ENCODE measurements at places on chromosomes 4 and X.

GRCh38 chr4:166323250-166323649 is 450.2 kb downstream of the TLL1 start:
- DNase-seq, result no peak

- no peak for DNase-seq
Observed at GRCh38 chr4:30792601-30793000, 72.4 kb downstream of the PCDH7 start.

- DNase-seq, result no peak
Observed at GRCh38 chrX:6465756-6466155, 69.2 kb downstream of the VCX3A start.

DNA sequence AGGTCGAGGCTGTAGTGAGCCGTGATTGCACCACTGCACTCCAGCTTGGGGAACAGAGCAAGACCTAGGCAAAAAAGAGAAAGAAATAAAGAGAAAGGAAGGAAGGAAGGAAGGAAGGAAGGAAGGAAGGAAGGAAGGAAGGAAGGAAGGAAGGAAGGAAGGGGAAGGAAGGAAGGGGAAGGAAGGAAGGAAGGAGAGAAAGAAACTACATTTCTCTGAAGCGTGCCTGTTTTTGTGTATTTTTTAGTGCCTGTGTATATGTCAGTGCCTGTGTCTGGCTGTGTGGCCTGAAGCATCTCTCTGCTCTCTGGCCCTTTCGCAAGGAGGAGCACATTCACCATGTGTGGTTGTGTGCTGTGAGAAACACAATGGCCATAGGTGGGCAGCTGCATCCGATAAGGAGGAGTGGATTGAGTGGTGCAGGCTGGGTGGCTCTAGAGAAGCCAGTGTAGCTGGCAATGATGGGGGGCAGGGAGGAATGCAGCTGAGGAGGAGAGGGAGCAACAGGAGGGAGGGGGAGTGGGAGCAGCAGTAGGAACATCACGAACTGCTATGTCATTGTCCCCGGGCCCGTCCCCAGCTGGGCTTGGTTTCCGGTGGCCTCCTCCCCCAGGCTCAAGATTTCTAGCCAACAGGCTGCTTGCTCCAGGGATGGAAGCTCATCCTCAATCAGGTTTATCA is 11.4 kb downstream of the SYN1 start:
- no peak for DNase-seq

DNA sequence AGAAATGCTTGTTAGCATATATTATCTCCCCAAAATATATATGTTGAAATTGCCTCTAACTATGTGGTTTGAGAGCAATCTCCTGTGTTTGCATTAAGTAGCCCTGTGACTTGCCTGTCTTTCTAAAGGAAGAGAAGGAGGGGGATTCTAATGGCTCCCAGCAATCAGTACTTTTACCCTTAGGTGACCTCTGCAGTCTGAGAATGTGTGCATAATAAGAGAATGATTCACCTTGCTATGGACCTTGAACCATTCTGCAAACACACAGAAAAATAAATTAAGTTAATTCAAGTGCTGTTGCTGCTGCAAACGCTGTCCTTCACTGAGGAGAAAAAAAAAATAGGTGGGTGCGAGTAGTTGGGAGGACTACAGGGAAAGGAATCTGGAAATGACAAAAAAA is 322.2 kb downstream of the IQCM start:
- no peak for DNase-seq

DNA sequence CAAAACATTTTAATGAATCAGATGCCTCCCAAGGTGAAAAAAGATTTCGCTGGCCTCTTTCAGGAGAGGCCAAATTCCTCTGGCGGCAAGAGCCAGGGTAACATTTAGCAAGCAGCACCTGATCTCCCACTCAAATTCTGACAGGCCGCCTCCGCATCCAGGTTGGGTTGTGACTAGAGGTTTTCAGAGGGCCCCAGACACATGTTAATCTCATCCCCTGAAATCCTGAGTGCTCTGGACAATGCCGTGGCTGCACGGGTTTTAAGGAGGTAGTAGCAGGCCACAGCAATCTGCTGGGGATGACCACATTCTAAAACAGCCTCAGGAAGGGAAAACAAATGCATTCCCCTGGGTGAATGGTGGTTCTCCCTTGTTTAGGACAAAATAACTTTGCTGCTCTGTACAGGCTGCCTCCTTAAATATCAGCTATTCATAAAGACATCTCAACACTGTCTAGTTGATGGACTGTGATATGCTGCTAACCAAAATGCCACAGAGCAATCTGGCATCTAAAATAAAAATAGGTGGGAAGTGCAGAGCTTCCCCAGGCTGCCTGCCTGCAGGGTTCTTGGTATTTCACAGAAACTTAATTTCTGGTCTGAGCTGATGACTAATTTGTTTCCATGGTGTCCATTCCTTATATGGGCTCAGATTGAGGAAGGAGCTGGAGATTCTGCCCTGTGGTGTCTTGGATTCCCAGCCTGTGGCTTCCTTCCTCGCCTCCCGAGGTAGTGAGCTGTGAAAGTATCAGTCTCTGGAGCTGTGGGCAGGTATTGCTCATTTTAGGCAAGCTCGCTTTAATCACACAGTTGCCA is 202.0 kb downstream of the DCLK2 start:
- DNase-seq, result no peak

DNA sequence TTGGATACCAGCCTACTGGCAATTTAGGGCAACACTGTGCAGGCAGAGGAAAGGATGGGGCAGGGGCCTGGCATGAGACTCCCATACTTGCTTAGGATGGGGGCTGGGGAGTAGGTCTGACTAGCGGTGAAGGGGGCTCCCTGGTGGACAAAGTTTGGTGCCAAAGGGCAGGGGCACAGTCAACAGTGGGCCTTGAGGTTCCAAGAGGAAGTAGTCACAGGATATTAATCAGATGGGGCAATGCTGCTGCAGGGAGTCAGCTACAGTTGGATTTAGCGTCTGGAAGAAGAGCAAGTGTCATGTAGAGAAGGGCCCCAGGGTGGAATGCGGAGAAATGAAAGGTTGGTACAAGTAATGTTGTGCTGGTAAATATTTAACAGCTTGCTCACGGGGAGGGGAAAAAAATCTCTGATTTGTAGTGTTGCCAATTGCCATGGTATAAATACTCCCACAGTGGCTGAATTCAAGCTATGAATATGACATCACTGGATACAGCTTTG is 139.4 kb downstream of the PJA1 start:
- no peak for DNase-seq

GRCh38 chrX:55867181-55867651 is 149.7 kb downstream of the RRAGB start:
- DNase-seq, result no peak

GRCh38 chr4:110795971-110796370 is 173.1 kb upstream of the PITX2 start:
- no peak for DNase-seq

- no peak for DNase-seq
Observed at GRCh38 chr4:87451537-87451936, 29.2 kb downstream of the NUDT9 start.

- no peak for DNase-seq
Observed at GRCh38 chr4:184889666-184890335, 64.0 kb upstream of the ACSL1 start.

- DNase-seq, result no peak
Observed at GRCh38 chr4:1994938-1995337, 13.8 kb downstream of the NELFA start.

DNA sequence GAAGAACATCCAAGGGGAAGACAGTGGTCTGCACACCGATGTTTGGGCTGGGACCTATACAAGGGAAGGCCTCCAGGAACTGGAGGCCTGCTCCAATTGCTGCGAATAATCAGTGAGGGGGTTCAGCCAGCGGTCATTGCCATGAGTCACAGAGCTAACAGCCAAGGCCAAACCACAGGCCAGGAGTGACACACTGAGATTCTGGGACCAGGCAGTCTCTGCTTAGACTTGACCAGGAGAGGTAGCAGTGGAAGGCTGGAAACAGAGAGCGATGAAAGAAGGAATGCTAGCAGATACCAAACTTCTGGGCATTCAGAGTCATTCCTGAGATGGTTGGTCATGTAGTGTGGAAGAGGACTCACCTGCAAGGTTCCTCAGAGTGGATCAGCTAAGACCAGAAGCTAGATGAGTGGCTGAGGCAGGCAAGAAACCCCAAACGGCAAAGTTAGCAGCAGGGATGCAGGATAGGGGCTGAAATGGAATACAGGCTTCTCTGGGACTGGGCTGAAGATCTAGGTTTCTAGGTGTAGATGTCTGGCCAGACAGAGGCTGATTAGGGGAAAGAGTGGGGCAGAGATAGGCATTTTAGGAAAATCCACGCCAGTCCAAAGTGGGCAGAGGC is 54.7 kb downstream of the CNGA2 start:
- DNase-seq, result no peak

DNA sequence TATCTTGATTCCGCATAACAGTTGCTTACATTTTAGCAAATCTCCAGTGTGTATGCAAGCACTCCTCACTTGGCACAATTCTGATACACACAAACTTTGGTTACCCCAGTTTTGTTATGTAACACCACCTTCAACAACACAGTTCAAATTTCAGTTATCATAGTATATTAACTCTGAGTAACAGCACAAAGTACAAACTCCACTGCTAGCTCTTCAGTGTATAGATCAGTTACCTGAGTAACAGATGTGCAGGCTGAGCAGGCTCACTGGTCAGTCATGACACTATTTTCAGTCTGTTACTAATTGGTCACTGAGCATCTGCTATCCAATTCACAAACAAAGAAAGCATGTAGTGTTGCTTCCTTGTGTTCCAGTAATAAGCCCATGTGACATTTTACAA is 55.4 kb downstream of the PKD2 start:
- DNase-seq, result no peak

GRCh38 chrX:107738768-107739167 is 36.8 kb downstream of the TSC22D3 start:
- DNase-seq, result no peak

GRCh38 chr4:162706632-162707031 is 460.1 kb downstream of the NAF1 start:
- no peak for DNase-seq

DNA sequence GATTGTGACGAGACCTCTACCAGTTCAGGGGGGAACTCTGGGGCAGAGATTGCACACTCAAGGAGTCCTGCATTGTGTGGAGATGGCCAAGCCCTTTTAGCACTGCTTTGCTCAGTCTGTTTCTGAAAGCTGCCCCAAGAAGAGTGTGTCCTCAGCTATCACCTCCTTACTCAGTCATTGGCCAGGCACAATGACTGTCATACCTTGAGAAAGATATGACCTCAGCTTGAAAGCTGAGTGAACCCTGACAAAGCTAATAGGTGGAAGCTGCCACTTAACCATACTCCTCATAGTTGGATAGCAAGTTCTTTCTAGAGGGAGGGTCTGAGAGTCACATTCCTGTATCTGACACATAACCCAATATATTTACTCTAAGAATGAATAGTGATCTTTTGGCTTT is 37.8 kb upstream of the DIPK2B start:
- no peak for DNase-seq

- no peak for DNase-seq
Observed at GRCh38 chr4:38820329-38821061, 15.9 kb upstream of the TLR1 start.

GRCh38 chrX:110171442-110171841 is 146.4 kb downstream of the AMMECR1 start:
- no peak for DNase-seq

GRCh38 chr4:138927072-138927471 is 88.5 kb upstream of the NOCT start:
- no peak for DNase-seq

DNA sequence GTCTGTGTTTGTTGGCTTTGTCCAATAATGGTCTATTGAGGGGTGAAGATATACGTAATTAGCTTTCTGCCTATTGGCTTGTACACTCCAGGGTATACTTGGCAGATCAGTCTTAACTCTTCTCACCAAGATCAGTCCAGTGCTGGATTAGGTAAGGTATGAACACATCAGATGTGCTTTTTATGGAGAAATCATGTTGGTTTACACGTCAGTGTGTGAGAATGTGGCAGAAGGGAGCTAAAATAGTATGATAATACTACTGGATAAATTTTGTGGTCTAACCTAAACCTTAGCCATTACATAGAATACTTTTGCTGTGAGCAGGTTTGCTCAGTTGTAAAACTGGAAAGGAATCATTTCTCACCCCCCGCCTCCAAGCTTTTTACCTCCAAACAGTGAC is 4.2 kb downstream of the PDHA1 start:
- DNase-seq, result no peak

DNA sequence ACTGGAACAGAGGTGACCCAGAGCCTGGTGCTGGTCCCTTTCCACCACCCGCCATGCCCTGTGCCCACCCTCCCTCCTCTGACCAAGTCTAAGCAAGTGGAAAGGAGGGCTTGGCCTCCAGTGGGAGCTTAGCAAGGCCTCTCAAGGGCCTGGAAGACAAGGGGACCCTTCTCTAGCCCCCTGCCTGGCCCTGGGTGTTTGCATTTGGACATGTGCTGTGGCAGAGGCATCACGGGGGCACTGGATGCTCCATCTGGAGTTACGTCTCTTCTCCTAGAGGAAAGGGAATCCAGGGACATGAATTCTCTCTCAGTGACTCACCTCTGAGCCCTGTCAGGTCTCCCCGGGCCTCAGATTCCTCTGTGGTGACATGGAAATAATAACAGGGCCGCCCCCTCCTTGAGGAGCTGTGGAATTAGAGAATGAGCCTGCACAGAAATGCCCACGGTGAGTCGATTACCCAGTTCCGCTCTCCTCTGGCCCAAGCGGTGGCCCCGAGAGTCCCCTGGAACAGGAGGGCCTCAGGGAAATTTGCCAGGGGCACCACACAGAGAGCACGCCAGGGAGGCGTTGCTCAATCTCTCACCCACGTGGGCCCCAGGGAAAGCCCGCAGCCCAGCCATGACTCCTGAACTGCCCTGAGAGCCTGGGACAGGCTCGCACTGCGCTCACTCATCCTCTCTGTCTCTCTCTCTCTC is 189.6 kb downstream of the BCOR start:
- DNase-seq, result no peak

DNA sequence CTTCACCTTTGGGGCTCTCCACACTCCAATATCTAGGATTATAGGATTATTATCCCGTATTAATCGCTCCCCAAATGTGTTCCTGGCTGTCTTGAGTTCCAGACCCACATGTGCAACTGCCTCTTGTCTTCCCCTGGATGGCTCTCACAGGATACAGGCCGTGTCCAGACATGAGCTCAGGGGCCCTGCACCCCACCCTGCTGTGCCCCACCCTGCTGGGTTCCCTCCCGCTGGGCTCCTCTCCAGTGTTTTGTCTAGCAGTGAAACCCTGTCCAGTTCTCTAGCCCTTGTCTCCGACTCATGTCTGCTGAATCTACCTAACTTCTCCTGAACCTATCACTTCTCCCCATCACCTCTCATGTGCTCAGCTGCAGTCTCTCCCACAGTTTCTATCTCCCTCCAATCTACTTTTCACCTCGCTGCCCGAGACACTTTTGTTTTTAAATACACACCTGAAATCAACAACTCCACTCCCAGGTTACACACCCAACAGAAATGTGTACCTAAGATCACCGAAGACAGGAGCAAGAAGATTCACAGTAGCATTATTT is 2.0 kb downstream of the RNF212 start:
- DNase-seq, result no peak

DNA sequence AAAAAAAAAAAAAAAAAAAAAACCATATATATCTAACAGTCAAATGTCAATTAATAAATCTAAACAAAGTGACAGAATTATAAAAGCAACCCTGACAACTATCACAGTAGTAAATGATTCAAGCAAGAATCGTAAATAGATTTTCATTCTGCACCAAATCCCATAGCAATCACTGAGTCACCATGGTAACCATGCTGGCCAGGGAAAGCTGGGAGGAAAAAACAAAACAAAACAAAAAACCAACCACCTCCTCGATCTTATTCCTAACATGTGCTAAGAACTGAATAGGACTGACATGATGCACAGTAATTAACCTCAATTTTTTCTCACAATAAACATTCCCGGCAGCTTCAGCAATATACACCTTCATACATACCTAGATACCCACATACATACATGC is 30.6 kb upstream of the RAB40A start:
- DNase-seq, result no peak

Data from NCI-H1092 treated with DMSO at 0.1 percent for 48 hours (cell line).